ENCODE measurements at places on chromosomes 12 and 14.
A peak's percentile ranks its signal among the peaks of the same experiment; 100 is the strongest.

DNA sequence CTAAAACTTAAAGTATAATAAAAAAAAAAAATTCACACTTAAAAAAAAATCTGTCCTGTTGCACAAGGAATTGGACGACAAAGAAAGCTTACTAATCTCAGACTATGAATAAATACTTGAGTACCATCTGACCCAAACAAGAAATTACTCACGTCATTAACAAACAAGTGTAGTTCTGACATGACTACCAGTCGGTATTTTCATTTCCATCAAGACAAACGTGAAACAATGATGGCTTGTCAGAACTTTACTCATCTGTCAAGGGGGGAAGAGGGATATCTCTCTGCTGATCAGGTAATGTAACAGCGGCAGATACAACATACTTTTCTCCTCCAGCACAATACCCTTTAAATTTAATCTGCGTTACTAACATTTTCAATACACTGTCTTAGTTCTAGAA, 78.3 kb downstream of the CDK17 start:
- DNase-seq, result no peak

- DNase-seq, result no peak
Measured at GRCh38 chr14:100362311-100362927, 39.3 kb downstream of the SLC25A47 start.

- no peak for DNase-seq
Measured at GRCh38 chr12:13443498-13443897, 247.0 kb downstream of the EMP1 start.

DNA sequence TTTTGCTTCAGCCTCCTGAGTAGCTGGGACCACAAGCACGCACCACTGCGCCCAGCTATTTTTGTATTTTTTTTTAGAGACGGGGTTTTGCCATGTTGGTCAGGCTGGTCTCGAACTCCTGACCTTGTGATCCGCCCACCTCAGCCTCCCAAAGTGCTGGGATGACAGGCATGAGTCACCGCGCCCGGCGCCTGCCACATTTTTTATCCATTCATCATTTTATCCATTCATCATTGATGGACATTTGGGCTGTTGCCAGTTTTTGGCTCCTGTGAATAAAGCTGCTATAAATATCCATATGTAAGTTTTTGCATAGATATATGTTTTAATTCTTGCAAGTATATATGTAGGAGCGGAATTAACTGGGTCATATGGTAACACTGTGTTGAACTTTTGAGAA, 79.5 kb downstream of the DAAM1 start:
- DNase-seq, result no peak

DNA sequence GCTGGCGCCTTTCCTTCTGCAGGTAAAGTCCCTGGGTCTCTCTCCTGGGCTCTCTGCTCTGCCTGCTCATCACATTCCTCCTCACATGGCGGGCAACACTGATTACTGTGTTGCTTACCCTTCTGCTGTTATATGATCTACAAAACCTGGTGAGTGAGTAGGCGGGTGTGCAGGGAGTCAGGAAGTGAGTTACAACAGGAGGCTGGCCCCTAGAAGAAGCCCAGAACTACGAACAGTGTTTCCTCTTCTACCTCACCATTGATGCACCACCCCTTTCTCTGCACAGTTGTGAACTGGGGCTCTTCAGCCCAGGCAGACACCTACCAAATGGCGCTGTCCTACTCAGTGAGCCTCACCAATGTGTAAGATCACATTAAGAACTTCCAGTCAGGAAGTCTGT, 4.9 kb upstream of the KLHL33 start:
- DNase-seq, result peak; percentile 7

GRCh38 chr12:127750076-127750840, 516.7 kb upstream of the TMEM132C start:
- no peak for DNase-seq

All from stimulated activated CD4-positive, alpha-beta T cell treated with anti-CD3 and anti-CD28 coated beads, Interleukin-12 subunit alpha, Interleukin-12 subunit beta, amount 100 ng/mL, for 24 hours (primary cell).